ENCODE measurements at places on chromosomes 1 and 21.
A peak's percentile ranks its signal among the peaks of the same experiment; 100 is the strongest.

DNA sequence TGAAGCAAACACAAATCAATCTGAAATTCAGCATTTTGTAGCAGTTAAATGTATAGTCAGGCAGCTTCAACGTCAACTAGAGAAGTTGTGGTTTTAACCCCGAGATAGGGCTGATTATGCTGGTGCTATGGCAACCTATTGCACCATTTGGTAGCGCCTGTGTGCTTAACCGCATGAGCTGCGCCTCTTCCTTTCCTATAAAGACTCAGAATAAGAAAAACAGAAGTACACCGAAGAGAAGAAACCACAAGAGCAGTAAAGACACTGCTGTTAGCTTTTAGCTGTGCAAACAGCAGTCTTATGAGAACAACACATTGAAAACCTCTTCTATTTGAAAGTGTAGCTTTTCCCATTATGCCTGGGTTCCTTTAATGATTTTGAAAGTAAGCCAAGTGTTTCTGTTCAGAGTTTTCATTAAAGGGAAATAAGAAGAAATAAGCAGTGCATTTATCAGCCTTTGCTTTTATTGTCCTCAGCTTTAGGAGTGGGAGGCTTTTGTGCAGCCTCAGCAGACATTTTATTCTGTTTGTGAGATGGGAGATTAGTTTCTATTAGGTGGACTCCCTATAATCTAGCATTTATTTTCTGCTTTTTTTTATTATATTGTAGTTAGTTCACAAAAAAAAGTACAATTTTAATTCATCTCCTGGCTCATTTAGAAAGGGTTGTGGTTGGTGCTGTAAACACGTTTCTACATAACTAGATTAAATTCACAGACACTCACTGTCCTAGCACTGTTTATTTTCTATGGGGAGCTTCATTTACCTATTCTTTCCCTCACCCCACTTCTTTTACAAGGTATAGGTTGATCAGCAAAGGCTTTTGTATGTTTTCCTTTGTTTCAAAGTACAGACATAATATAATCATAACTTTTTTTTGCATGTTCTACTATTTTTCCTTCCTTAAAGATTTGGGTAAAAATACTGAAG is 43.3 kb downstream of the PTPRC start:
- peak; percentile 95 for DNase-seq

DNA sequence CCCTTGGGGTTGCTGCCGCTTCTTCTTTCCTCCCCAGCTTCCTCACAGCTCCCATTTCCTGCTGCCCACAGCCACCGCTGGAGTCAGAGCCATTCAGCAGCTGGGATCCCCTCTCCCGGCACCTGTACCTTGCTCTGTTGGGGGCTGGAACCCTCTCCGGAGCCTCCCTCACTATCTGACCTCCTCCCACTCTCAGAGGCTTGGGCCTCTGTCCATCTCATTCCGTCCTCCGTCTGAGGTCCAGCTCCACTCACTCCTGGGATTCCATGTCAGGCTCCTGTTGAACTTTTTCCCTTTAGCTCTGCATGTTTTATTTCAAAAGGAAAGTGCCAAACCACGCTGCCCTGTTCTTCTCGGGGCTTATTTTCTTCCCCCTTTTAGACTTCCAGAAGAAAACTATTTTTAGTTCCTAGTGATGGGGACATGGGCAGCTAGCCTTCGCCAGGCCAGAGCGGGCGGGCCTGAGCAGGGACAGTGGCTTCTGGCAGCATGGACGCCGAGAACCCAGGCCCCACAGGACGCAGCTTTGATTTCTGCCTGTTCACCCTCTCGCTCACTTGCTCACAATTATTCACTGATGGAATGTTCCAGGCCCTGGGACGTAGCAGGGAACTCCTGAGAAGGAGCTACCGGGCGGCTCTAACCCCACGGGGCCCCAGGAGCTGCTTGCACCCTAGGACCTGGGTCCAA is 79.2 kb downstream of the ARHGEF10L start:
- DNase-seq: no peak

DNA sequence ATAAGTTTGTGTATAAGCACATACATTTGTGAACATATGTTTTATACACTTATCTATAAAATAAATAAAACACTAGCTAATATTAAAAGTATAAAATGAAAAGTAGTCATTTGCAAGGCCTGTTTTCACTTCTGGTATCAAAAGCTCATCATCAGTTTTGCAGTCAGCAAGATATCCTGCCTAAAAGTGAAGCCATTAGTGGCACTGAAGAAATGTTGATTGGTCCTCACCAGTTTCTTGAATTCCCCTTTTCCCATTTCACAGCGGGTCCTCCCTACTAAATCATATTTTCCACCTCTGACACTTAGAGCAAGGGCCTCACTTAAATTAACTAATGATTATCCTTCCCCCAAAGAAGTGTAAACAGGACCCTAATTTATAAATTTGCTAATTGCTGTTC is 6.7 kb downstream of the TBX15 start:
- DNase-seq: no peak

GRCh38 chr1:1171546-1172340 is 1.9 kb upstream of the TTLL10 start:
- DNase-seq: peak; percentile 50

DNA sequence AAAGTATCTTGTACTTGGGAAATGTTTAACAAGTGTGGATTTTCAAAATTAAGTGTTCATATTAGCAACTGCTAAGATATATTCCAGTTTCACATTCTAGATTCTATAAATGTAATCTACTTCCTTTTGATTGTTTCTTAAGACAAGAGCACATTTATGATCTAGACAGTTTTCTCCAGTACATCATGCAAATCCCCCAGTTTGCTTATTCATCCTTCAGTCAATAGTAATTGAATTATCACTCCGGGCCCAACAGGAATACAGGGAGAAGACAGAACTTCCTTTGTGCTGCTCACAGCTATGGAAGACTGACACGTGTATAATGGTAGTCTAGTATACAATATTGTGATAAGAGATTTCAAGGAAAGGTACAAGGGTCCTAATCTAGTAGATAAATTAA is 14.5 kb downstream of the PLA2G4A start:
- no peak for DNase-seq

DNA sequence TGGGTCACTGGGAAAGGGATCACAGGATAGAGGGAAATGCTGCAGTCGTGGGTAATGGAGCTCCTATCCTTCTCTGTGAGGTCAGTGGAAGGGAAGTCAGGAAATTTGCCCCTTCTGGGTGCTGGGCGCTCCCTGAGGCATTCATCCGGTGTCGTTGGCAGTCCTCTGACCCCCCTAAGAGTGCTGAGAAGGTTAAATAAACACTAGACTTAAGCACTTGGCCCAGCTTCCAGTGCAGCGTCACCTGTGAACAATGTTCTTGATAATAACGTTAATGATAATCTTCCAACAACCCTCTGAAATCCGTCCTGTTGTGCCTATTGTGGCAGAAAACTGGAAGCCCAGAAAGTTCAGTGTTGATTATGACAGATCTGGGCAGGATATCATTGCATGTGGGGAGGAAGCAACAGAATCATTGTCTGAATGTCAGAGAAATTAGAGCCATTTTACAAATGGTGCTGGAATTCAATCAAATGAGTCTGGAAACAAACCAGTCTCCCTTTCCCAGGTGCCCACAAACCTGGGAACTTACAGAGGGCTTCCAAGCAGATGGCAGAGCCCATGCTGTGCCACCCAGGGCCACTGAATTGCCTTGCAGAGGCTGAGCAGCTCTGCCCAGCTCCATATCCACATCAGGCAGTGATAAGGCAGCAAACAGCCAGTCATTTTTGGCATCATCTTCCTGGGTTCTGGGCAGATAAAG is 216.8 kb downstream of the KAZN start:
- DNase-seq: no peak

- DNase-seq: peak; percentile 12
Measured at GRCh38 chr1:228748431-228748830, 13.2 kb downstream of the RHOU start.

GRCh38 chr1:162564762-162565218 is 3.3 kb downstream of the UAP1 start:
- no peak for DNase-seq

- no peak for DNase-seq
Measured at GRCh38 chr1:102096162-102096561, 99.4 kb upstream of the OLFM3 start.

- no peak for DNase-seq
Measured at GRCh38 chr21:26570203-26570602, 2.9 kb downstream of the CYYR1 start.

DNA sequence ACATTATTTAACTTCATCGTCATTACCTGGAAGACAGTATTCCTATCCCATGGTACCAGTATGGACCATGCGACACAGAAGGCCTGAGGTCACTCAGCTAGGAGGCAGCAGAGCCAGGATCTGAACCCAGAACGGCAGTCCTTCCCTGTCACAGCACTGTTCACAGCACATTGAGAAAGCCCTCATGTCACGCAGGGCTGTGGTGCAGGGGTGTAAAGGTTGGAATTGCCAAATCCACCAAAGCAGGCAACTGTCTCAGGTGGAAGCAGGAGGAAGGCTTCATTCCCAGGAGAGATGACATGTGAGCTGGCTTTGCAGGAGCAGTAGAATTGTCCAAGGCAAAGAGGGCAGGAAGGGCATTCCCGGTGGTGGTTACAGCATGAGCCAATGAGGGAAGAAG is 9.9 kb upstream of the TTC22 start:
- DNase-seq: no peak

- DNase-seq: no peak
Measured at GRCh38 chr1:118973531-118974137, 14.5 kb downstream of the TBX15 start.

DNA sequence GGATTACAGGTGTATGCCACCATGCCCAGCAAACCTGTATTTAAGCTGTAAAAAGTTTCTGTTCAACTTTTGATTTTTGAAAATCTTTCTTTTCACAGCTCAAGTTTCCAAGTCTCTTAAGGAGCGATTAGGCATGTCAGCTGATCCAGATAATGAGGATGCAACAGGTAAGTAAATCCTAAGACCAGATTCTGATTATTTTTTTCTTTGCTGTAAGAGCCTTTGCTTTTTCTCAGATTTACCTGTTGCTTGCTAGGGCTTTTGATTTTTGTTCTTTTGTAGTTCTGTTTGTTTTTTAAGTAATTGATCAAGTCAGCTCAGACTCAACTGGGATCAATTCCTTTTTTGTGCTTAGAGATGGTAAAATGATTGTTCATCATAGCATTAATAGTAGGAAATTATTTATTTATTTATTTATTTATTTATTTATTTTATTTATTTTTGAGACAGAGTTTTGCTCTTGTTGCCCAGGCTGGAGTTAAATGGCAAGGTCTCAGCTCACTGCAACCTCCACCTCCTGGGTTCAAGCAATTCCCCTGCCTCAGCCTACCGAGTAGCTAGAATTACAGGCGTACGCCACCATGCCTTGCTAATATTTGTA is 21.1 kb upstream of the SNRPE start:
- DNase-seq: no peak

- DNase-seq: no peak
Measured at GRCh38 chr21:45082736-45083135, 8.4 kb downstream of the ADARB1 start.

GRCh38 chr1:96384611-96385010 is 337.0 kb upstream of the PTBP2 start:
- DNase-seq: no peak

- no peak for DNase-seq
Measured at GRCh38 chr1:55103891-55104290, 64.5 kb downstream of the PCSK9 start.

- DNase-seq: no peak
Measured at GRCh38 chr1:179808503-179808902, 65.4 kb downstream of the FAM163A start.

DNA sequence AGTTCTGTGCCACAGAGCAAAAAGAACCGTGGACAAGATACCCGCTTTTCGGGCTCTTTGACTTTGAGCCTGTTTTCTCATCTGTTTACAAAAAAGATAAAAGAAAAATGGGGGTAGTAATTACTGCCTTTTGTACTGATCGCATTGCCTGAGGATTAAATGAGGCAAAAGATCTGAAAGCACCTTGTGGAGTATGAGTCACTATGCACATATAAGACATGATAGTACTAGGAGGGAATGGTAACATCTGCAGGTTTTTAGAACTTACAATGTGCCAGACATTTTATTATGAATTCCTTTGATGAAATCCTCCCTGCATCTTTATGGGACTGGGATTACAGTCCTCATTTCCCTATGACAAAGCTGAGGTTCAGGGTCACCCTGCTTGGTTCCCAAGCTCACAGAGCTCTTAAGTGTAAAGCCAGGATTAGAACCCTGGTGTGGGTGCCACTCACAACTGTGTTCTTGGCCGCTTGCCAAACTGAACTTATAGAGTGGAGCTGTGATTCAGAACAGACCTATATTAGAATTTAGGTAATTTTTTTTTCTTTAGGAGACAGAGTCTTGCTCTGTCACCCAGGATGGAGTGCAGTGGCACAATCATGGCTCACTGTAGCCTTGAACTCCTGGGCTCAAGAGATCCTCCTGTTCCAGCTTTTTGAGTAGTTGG is 1.8 kb downstream of the DISC1 start:
- DNase-seq: peak; percentile 30

DNA sequence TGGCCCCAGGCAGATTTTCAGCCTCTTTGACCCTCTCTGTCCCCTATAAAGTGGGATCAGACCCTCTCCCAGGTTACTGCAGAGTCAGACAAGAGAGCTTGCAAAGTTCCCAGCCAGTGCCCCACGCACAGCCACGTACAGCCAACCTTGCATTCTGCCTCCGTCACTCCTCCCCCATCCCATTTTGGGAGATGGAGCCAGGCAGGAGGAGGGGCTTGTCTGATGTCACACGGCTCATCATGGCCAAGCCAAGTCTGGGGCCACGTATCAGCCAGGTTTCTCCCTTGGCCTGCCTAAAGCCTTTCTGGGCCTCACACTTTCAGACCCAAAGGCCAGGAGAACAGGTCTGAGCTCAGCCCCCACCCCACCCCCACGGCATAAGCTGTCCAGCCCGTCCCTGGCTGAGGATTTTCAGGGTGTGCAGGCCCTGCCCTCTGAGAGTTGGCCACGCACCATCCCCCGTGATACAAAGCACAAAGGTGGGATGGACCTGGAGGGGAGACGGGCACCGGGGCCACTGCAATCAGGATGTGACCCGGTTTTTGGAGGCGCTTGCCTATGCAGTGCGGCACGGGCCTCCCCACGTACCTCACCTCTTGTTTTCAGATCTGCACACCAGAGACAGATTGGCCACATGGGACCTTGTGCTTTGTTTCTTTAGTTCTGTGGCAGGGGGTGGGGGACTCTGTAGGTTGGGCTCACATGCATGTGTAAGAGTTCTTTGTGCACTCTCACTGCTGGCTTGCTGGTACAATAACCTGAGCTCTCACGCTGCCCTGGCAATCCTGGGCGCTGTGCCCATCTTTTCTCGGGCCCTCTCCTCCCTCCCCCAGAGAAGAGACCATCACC is 47.6 kb downstream of the TRIM11 start:
- DNase-seq: no peak

DNA sequence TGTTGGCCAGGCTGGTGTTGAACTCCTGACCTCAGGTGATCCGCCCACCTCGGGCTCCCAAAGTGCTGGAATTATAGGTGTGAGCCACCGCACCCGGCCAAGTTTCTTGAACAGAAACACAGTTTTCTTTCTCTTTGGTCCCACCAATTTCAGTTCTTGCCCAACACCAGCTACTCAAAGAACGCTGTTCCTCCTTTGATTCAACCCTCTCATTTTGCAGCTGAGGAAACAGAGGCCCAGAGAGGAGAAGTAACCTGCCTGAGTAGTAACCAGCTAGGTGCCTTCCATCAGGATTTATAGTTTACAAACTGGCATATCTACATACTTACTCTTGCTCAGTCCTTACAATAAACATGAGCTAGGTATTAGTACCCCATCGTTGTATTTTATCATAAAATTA is 119.9 kb downstream of the SYF2 start:
- no peak for DNase-seq

- DNase-seq: peak; percentile 72
Measured at GRCh38 chr1:234608911-234609690, 877 bp downstream of the IRF2BP2 start.
